ENCODE measurements at places on chromosomes 2 and 18. TPM values are rescaled to one million over a fixed set of nuclear protein-coding genes. Genes with fewer than 3 reads are reported as not detected.

DNA sequence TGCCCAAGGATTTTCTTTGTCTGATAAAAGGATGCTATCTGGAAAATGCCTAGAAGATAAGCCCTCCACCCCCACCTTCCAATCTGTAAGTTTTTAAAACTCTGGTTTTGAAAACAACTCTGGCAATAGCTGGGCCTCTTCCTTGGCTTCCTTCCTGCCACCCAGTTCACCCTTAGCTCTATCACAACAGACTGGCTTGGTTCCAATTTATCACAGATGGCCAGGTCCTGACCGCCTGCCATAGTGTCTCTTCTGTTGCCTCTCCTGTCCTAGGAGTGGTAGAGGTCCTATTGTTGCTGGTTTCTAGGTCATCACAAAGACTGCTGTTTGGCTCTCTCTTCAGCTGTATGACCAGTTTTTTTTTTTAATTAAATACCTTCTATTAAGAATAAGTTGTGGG is 1727.9 kb upstream of the SLC39A10 start:
- no peak for DNase-seq

GRCh38 chr2:2590841-2591541 is 259.9 kb upstream of the MYT1L start:
- DNase-seq = no peak

DNA sequence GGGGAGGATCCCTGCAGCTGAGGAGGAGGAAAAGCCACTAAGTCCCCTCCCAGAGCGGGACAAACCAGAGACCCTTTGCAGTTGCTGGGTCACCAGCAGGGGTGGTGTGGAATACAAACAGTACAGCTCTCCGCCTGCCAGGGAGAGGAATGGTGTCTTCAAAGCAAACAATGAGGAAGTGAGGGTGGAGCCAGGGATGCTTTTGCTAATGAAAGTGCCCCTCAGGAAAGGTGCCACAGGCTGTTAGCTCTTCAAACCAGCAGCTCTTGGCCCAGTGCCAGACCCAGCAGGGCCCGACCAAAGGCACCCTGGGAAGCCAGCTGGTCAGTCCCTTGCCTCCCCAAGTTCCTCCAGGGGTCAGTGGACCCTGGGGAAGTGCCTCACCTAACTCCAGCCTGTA is 102.8 kb downstream of the HIBCH start:
- peak; percentile 25 for DNase-seq

AQP4 gene
- 1.00 TPM for total RNA-seq

DNA sequence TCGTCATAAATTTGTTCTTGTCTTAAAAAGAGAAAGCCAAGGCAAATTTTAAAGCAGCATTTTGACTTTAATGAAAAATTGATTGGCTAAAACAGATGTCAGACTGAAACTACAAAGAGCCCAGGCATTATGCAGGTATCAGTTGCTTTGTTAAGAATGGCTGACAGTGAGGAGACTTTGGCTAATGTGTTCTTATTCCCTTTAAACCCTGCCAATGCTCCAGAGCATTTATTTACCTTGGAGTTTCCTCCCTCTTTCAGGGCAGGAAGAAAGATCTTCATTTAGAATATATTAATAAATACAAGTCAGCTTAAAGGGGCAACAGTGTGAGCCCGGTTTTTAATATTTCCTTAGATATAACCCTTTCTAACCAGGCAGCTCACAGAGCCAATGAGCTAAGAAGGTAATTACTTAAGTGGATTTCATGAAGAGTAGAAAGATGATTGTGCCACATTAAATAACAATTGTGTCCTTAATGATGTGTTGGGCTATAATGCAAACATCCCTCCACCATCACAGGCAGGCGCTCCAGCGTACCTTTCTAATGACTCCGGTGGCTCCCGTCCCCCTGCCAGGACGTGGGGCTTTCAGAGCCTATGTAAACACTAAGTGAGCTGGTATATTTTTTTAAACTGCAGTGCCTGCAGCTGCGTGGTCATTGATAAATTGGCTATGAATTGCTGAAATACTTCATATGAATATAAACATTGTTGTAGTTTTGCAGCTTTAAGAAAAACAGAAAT is 349.4 kb upstream of the POU3F3 start:
- peak; percentile 15 for DNase-seq
